Stimulated activated CD8-positive, alpha-beta memory T cell treated with anti-CD3 and anti-CD28 coated beads, Interleukin-15, amount 100 ng/mL, for 24 hours (primary cell): ENCODE measurements at places on chromosomes 12 and 14.

DNA sequence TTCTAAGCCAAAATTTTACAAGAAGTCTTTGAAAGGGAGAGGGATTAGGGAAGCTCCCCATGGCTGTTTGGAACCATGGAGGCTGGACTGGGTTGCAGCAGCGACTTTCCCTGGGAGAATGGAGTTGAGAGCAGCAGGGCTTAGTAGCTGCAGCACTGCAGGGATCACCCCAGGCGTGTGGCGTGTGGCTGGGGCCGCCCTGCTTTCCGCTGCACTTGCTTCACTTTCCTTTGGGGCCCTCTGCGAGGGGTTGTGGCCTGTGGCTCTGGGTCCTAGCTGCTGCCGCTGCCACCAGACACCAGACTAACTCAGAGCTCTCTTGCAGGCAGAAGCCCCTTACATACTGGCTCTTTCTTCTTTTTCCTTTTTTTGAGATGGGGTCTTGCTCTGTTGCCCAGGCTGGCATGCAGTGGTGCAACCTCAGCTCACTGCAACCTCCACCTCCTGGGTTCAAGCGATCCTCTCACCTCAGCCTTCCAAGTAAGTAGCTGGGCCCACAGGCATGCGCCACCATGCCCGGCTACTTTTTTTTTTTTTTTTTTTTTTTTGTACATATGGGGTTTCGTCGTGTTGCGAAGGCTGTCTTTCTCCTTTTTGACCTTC, 25.4 kb downstream of the CCDC62 start:
- DNase-seq: no peak

GRCh38 chr14:74634964-74635363, 22.9 kb upstream of the LTBP2 start:
- DNase-seq: no peak

DNA sequence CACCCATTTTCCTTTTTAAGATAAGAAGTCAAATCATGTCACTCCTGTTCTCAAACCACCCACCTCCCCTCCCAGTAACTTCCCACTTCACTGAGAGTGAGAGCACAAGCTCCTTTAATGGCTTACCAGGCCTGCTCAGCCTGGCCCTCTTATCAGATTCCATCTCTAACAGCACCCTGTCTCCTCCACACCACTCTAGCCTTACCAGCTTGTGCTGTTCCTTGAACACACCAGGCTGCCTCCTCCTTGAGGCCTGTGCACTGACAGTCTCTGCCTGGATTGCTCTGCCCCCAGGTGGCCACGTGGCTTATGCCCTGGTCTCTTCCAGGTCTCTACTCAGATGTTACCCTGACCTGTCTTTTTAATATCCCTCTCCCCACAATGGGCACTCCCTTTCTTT, 40.1 kb upstream of the EVL start:
- DNase-seq: no peak

- DNase-seq: no peak
Observed at GRCh38 chr12:66725031-66725430, 46.2 kb upstream of the GRIP1 start.

DNA sequence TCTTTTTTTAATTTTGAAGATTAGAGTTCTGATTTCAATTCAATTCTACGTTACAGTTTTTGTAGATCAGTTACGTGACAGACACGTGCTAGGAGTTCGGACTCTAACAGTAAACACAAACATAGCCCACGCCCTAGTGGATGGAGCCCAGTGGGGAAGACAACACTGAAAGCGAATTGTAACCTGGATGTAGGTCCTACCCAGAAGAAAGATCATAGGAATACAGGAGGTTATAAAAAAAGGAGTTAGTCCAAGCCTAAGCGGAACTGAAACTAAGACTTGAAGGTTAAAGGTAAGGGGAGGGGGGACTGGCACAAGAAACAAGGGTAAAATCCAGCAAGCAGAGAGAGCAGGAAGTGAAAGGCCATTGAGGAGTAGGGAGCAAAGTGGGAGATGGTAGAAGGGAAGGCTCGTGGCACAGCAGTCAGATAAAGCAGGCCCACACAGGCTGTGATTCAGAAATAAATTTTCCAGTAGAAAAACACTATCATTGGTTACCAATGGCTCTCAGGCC, 15.7 kb upstream of the CRY1 start:
- DNase-seq: no peak

DNA sequence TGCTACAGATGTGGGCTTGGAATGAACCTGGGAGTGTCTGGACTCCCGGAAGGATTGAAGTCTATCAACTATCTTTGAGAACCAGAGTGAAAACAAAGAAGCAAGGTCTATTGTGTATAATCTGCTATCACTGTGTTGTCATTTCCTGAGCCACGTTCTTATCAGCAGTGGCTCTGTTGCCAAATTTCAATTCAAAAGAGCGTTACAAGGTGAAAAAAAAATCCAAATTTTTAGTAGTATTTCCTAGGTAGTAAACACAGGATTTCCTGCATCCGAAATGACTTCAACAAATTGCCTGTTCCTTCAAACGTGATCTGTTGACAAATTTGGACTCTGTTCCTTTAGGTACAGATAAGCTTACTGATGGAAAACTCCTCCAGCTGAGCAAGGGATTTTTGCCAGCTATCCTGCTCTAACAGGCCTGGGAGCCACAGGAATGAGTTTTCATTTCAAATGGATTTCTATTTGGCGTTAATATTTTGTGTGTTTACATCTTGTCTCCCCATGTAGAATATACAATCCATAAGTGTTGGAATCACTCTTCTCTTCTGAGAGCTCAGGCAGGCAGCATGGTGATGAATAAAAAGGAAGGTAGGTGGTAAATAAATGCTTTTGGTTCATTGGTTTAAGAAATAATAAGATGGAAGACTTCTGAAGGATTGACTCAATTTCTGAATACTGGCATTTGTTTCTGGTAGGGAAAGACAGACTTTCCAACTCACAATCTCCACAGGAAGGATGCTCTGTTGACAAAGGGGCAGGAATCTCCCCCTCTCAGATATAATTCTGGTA, 58.5 kb downstream of the GPR135 start:
- DNase-seq: no peak

- DNase-seq: no peak
Observed at GRCh38 chr12:92439420-92439805, 263.4 kb upstream of the PLEKHG7 start.

- DNase-seq: no peak
Observed at GRCh38 chr12:90905691-90906370, 49.1 kb downstream of the CCER1 start.

GRCh38 chr14:72708708-72709475, 185.0 kb downstream of the DPF3 start:
- DNase-seq: no peak

GRCh38 chr12:46299851-46300250, 31.0 kb upstream of the SLC38A1 start:
- DNase-seq: no peak
